ENCODE measurements at places on chromosomes 5 and 9.

DNA sequence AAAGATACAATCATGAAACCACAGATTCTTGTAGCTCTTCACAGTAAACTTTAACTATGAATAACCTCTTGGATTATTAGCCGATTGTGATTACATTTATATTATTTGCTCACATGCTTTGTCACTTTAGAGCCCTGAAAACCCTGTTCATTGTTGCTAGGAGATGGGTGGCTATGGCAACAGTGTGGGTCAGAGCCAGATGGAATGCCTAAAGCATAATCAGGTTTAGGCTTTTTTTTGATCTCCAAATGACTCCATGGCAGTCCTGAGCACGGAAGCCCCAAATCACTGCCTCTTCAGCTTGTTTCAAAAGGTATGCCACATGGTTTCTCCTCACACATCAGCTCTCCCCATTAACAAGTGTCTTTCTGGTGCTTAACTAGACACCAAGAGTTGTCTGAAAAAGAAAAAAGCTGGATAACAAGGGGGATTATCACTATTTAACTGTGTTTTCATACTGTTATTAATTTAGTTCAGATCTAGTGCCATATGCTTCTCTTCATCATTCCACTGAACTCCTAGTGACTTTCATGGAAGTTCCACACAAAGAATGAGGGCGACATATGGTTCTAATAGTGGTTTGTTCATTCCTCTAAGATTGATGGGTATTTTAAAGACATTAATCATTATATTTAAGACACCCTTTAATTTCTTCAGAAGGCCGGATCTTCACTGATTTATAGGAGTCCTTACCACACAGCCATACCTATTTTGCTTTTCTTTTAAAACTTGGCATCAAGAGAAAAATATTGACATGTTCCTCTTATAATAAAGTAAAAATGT is 88.8 kb upstream of the PAM start:
- no peak for DNase-seq

DNA sequence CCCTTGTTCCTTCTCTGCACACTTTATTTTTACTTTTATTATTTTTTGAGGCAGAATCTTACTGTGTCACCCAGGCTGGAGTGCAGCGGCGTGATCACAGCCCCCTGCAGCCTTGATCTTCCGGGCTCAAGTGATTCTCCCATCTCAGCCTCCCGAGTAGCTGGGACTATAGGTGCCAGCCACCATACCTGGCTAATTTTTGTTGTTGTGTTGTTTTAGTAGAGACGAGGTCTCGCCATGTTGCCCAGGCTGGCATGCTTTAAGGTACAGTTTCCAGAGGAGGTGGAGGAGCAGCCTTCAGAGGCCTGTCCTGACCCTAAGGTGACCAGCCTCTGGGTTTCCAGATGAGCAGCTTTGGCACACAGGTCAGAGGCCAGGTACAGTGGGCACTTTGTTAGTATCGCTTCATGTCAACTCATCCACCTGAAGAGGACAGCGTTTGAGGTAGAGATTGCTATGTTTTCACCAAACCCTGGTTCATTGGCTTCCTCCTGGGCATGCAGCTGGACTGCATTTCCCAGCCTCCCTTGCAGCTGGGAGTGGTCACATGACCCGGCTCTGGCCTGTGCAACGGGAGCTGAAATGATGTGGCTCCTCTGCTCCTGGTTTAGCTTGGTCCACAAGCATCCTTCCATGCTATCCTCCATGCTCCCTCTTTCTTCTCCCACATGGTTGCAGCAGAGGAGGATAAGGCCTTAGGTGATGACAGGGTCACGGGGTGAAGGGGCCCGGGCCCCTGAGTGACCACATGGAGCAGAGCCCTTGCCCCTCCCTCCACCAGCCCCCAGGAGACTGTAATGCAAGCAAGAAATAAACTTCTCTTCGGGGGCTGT is 139.3 kb upstream of the IER5L start:
- peak; percentile 56 for DNase-seq

DNA sequence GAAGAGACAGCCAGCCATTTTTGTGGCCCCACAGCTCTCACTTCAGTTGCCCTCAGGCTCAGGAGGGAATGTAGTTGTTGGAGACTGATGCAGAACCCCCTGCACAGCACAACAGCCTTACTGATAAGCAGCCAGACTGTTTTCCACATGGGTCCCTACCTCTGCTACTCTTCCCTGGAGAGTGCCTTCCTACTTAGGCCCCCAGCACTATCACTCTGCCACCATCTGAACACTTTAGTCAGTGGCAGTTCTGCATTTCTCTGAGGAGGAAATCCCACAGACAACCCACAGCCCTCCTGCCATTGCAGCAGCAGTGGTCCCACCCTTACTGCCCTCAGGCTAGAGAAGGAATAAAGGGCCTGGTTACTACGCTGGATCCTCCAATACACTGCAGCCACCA is 61.8 kb upstream of the PTPRD start:
- DNase-seq = no peak

DNA sequence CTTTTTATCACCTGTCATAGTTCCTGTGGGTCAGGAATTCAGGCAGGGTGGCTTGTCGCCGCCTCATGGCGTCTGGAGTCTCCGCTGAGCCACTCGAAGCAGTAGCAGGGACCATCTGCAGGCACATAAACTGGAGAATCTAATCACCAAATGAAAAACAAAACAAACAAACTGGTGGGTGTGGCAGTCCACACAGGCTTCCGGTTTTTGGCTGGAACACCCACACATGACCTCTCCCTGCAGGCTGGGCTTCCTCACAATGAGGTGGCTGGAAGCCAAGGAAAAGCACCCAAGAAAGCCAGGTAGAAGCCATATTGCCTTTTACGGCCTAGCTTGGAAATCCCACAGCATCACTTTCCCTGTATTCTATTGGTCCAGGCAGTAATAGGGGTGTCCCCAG is 197.0 kb downstream of the SYK start:
- DNase-seq = no peak

DNA sequence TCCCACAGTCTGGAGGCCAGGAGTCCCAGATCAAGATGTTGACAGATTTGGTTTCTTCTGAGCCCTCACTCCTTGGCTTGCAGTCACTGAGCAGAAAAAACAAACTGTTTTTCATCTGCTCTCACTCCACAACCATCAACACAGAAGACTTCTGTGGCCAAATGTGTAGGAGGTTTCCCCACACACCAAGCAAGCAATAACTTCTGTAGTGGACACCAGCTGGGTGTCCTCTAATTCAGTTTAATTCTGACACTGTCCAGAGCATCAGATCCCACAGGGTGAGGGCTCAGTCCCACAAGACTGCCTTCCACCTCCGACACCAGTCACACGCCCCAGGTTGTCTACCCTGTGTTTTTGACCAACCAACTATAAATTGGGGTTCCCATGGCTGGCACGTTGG is 209.9 kb downstream of the AOPEP start:
- DNase-seq = no peak

GRCh38 chr5:38607930-38608564 is 51.6 kb upstream of the LIFR start:
- no peak for DNase-seq

Measured in activated CD8-positive, alpha-beta memory T cell treated with anti-CD3 and anti-CD28 coated beads, Interleukin-2, amount 50 U/mL, for 48 hours (primary cell).